ENCODE measurements at places on chromosomes 1 and 21.

GRCh38 chr1:9149837-9150581 is 21.1 kb upstream of the GPR157 start:
- no peak for DNase-seq

DNA sequence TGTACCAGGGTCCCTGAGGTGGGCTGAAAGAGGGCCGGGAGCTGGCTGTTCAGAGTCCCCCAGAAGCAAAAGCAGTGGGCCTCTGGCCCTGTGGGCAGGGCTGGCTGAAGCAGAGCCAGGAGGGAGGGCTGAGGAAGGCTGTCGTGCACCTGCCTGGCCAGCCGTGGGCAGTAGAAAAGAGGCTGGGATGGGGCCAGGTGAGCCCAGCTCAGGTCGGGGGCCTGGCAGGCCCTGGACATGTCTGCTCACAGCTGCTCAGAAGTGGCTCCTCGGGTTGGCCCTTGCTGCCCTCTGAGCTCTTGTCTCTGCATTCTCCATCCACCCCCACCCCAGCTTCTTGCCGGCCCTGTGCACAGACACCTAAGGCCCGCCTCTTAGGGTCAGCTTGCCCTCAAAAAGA is 60.0 kb downstream of the TCP10L start:
- no peak for DNase-seq

GRCh38 chr1:243254233-243254926 is 701 bp downstream of the CEP170 start:
- DNase-seq = peak; percentile 68

DNA sequence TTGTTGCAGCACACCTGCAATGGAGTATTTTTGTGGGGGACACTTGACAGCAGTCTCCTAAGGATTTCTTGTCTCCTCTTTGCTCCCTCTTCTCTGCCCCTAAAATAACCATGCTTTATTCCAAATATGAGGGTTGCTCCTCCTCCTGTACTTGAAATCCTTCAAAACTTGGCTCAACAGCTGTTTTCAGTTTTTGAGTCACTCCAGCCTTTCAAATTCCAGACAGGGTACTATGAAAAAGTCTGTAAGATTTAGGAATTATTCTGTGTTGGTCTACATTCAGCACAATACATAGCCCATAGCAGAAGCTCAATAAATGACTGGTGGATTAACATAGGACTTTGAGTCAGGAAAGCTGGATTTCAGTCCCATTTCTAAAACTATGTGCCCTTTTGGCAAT is 5.5 kb downstream of the AP4B1 start:
- no peak for DNase-seq

GRCh38 chr1:201374364-201374763 is 3.1 kb downstream of the TNNT2 start:
- DNase-seq = no peak

GRCh38 chr1:116299248-116299647 is 73.8 kb upstream of the ATP1A1 start:
- no peak for DNase-seq

DNA sequence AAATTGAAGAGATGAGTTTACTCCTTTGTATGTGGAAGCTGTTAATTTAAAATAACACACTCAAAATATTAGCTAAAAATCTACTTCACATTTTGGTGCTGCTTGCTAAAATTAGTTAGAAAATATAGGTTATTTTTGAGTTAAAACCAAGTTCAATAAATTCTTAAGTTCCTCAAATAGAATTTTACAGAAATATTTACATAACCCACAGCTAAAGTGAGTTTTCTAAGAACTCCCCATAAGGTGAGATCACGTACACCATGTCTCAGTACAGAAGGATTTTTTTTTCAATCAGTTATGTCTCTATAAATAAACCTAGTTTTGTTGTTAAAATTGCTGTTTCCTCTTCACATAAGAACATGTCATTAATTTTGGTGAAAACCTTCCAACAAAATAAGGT is 108.0 kb downstream of the SDCCAG8 start:
- no peak for DNase-seq

- DNase-seq = no peak
These were observed 21.8 kb downstream of the CAPN2 start for GRCh38 chr1:223733898-223734852.

- DNase-seq = no peak
These were observed 6.7 kb downstream of the KIAA0040 start for GRCh38 chr1:175185903-175186302.

DNA sequence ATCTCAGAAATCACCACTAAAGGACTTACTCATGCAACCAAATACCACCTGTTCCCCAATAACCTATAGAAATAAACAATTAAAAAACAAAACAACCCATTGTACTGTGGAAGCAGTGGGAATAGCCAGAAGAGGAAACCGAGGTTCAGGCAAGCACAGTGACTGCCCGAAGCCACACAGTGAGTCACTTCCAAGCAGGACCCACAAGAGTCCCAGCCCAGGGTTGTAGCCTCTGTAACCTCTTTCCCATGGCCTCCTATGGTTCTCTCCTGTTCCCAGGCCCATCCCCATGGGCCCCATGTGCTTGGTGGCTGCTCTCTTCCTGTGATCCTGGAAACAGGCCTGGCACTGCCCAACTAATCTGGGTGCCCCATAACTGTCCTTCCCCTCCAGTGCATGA is 29.0 kb upstream of the HTR1D start:
- DNase-seq = no peak

- no peak for DNase-seq
These were observed 165.3 kb downstream of the SLC35F3 start for GRCh38 chr1:234069760-234070159.

- no peak for DNase-seq
These were observed 624 bp downstream of the KIFAP3 start for GRCh38 chr1:170073893-170074249.

- no peak for DNase-seq
These were observed 28.4 kb downstream of the POFUT2 start for GRCh38 chr21:45259206-45259840.

DNA sequence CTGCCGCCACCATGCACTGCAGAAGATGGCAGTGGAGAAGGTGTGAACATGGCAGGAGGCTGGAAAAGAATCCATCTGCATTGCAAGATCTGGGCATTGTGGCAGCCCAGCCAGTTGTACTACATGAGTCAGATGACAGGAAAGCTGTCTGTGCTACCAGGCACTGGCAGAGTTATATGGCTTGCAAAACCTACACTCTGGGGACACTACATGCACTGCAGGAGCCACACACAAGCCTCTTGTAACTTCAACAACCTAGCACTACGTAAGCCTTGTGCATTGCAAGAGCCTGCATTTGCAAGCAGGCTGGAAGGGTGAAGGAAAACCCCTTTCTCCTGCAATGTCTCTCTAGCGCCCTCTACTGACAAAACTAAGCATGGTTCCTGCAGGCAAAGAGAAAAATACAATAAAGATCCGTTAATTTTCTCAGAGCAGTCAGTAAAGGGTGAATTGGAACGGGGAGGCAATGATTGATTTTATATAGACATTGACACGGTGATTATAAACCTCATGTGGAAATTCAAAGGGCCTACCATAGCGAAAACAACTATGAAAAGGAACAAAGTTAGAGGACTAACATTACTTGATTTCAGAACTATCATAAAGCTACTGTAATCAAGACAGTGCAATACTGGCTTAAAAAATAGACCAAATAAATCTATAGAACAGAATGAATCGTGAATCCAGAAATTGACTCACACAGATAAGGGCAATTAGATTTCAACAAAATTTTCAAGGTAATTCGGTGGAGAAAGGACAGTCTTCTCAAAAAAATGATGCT is 26.2 kb upstream of the DYNLT5 start:
- DNase-seq = peak; percentile 10

DNA sequence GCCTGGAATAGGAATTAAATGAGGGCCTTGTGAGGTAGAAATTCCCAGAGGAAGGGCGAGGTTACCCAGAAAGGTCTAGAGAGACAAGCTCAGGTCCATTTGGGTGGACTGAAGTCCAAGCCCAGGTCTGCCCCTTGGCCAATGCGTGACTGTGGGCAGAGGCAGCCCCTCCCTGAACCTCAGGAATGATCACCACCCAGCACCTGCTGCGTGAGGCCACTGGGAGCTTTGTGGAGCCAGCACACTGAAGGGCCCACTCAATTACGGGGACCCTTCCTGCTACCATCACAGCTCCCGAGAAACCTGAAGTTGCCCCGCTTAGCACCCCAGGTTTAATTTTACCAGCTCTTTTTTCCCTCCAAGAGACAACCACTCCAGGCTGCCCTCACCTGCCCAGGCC is 6.5 kb upstream of the MATN1 start:
- DNase-seq = no peak

DNA sequence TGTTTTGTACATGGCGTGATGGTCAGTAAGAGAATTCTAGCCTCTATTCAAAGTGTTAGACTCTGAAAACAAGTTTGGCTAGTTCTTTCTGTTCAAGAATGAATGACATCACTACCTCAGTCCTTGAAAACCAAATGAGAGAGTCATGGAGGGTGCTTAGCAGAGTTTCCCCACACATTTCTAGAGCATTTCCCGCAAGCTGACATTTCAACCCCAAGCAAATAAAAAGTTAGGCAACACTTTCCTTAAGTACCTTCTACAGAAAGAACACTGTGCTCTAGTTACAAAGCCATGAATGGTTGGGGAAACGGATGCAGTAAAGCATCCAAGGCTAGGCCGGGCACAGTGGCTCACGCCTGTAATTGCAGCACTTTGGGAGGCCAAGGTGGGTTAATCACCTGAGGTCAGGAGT is 47.9 kb upstream of the SLC44A3 start:
- no peak for DNase-seq

DNA sequence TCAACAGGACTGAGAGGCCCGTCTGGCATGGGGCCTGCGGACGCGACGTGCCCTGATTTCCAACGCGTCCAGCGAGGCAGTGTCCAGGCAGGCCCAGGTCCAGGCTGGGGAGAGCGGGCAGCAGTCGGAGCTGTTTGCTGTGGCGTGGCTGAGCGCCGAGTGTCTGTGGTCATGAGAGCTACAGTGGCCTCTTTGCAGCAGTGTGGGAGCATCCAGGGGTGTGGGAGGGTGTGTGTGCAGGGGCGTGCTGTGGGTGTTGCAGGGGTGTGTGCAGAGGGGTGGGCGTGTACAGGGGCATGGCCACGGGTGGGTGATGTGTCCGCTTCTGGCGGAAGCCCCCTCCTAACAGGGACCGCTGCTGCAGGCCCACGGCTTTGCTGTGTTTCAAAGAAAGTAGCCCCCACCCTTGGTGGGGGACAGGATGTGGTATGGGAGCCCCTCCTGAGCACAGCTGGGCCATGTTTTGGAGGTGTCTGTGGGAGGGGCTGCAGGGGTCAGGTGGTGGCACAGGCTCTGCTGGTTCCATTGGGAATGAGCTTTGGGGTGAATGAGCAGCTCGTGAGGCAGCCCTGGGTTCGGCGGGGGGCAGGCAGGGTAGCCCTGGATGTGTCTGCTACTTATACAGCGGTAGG is 17.7 kb downstream of the PLCH2 start:
- DNase-seq = no peak

DNA sequence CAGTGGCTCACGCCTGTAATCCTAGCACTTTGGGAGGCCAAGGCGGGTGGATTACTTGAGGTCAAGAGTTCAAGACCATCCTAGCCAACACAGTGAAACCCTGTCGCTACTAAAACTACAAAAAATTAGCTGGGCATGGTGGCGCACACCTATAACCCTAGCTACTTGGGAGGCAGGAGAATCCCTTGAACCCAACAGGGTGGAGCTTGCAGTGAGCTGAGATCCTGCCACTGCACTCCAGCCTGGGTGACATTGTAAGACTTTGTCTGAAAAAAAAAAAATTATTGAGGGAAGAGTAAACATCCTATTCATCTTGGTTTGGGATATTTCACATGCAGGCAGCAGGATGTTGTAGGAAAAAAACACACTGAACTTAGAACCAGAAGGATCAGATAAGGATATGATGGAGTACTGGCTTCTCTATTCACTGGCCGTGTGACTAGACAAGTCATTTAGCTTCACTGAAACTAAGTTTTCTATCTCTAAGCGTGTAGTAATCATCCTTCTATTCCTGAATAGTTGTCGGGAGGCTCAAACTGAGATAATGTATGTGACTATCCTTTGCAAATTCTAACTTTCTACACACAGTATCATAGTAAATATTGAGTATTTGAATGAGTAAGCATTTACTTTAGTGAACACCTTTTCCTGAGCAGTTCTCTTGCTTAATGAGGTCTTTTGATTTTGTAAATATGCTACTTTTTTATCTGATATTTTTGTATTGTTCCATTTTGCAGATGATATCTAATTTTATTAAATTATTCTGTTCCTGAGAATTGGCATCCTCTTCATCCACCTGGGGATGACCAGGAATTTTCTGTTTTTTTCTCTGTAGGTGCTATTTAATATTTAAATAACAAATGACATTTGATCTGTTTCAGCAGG is 18.2 kb downstream of the CAP1 start:
- no peak for DNase-seq

DNA sequence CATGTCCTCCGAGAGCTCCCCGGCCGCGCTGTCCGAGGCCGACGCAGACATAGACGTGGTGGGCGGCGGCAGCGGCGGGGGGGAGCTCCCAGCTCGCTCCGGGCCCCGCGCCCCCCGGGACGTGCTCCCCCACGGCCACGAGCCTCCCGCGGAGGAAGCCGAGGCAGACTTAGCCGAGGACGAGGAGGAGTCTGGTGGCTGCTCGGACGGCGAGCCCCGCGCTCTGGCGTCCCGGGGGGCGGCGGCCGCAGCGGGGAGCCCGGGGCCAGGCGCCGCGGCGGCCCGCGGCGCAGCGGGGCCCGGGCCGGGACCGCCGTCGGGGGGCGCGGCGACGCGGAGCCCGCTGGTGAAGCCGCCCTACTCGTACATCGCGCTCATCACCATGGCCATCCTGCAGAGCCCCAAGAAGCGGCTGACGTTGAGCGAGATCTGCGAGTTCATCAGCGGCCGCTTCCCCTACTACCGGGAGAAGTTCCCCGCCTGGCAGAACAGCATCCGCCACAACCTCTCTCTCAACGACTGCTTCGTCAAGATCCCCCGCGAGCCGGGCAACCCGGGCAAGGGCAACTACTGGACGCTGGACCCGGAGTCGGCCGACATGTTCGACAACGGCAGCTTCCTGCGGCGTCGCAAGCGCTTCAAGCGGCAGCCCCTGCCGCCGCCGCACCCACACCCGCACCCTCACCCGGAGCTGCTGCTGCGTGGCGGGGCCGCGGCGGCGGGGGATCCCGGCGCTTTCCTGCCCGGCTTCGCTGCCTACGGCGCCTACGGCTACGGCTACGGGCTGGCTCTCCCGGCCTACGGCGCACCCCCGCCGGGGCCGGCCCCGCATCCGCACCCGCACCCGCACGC is 547 bp downstream of the FOXD2 start:
- peak; percentile 6 for DNase-seq

DNA sequence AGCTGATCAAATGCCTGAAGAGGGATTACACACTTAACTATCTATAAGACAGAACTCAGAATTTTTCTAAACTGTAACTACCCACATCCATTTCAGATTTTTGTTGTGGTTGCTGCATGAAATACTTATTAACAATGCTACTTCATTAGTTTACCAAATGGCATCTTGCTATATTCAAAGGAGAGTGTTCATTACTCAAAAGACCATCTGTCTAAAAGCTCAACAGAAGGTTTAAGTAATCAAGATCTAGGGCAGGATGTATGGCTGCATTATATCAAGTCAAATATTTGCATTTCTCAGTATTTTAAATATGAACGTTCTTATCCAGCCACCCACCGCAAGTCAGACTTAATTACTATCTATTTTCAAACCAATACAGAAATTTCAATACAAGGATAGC is 79.9 kb downstream of the SIPA1L2 start:
- DNase-seq = no peak

GRCh38 chr1:99441299-99442095 is 177.2 kb downstream of the PLPPR4 start:
- no peak for DNase-seq

- no peak for DNase-seq
These were observed 853.0 kb downstream of the NCAM2 start for GRCh38 chr21:21851205-21851604.

All from stimulated activated naive CD4-positive, alpha-beta T cell treated with Interleukin-2 at 50 U/mL for 16 hours (primary cell).